ENCODE measurements at places on chromosomes 7 and 10. TPM values are rescaled to one million over a fixed set of nuclear protein-coding genes. Genes with fewer than 3 reads are reported as not detected.

Gene LBX1
- 0.09 TPM for total RNA-seq

Gene ENTPD1
- total RNA-seq = 46.6 TPM

Gene TFPI2
- 3.9 TPM for total RNA-seq

Gene SFTPA1
- 3,820 TPM for total RNA-seq

Gene MKLN1
- total RNA-seq = 135 TPM

Gene ZNF804B
- total RNA-seq = not detected

Gene IGF2BP3
- total RNA-seq = 60.2 TPM

Gene CADPS2
- total RNA-seq = 37.9 TPM

Gene CCDC136
- total RNA-seq = 6.4 TPM

Gene CTAGE6
- total RNA-seq = not detected

Gene CPN1
- total RNA-seq = not detected

Gene CTAGE15
- total RNA-seq = 1.1 TPM

Gene TFEC
- total RNA-seq = 9.8 TPM

Gene OR6B1
- total RNA-seq = not detected

Gene UPK3B
- total RNA-seq = 12.4 TPM

Data from lung (tissue), 17 donors.